Activated CD8-positive, alpha-beta T cell treated with anti-CD3 and anti-CD28 coated beads for 36 hours (primary cell): ENCODE measurements at places on chromosomes 16 and 17. TPM values are rescaled to one million over a fixed set of nuclear protein-coding genes. Genes with fewer than 3 reads are reported as not detected.

GRCh38 chr17:8832711-8833352 lies 33.7 kb upstream of the MFSD6L start:
- H3K27ac ChIP-seq = no peak overlapping the region
- peaks cover 1% of the 10 kb centered on the region for H3K36me3 ChIP-seq
- H3K4me3 ChIP-seq = no peak overlapping the region
- H3K4me1 ChIP-seq = no peaks in the 10 kb centered on the region

GRCh38 chr17:17453088-17453487 lies 23.7 kb upstream of the MED9 start:
- H3K27me3 ChIP-seq = peaks cover 1% of the 10 kb centered on the region
- no peaks in the 10 kb centered on the region for H3K4me1 ChIP-seq
- no peak overlapping the region for H3K4me3 ChIP-seq
- H3K36me3 ChIP-seq = no peaks in the 10 kb centered on the region

- H3K4me3 ChIP-seq = peak overlapping the region; percentile 65
- no peak overlapping the region for H3K27ac ChIP-seq
- peaks cover under 1% of the 10 kb centered on the region for H3K36me3 ChIP-seq
- DNase-seq = no peak
- H3K4me1 ChIP-seq = peaks cover 14% of the 10 kb centered on the region
- H3K27me3 ChIP-seq = no peaks in the 10 kb centered on the region
Measured at GRCh38 chr17:35732806-35733136, 1.3 kb downstream of the RASL10B start.

The KLHL10 gene
- total RNA-seq = 0.36 TPM

The PRR14 gene
- 76.6 TPM for total RNA-seq

The HS3ST2 gene
- not detected for total RNA-seq

- H3K36me3 ChIP-seq = no peaks in the 10 kb centered on the region
- H3K27me3 ChIP-seq = peaks cover 87% of the 10 kb centered on the region
- H3K4me1 ChIP-seq = peaks cover 17% of the 10 kb centered on the region
- H3K4me3 ChIP-seq = no peak overlapping the region
- DNase-seq = no peak
Measured at GRCh38 chr17:39598047-39598481, 9.7 kb downstream of the NEUROD2 start.

The NDE1 gene
- 103 TPM for total RNA-seq

GRCh38 chr17:81863833-81864768 lies 3.8 kb upstream of the P4HB start:
- H3K36me3 ChIP-seq = peaks cover 52% of the 10 kb centered on the region
- DNase-seq = no peak
- H3K4me1 ChIP-seq = peaks cover 40% of the 10 kb centered on the region
- H3K4me3 ChIP-seq = peak overlapping the region; percentile 74
